ENCODE measurements at places on chromosomes 7 and 10.

GRCh38 chr10:80964955-80965614 lies 427.4 kb downstream of the SH2D4B start:
- DNase-seq = no peak

DNA sequence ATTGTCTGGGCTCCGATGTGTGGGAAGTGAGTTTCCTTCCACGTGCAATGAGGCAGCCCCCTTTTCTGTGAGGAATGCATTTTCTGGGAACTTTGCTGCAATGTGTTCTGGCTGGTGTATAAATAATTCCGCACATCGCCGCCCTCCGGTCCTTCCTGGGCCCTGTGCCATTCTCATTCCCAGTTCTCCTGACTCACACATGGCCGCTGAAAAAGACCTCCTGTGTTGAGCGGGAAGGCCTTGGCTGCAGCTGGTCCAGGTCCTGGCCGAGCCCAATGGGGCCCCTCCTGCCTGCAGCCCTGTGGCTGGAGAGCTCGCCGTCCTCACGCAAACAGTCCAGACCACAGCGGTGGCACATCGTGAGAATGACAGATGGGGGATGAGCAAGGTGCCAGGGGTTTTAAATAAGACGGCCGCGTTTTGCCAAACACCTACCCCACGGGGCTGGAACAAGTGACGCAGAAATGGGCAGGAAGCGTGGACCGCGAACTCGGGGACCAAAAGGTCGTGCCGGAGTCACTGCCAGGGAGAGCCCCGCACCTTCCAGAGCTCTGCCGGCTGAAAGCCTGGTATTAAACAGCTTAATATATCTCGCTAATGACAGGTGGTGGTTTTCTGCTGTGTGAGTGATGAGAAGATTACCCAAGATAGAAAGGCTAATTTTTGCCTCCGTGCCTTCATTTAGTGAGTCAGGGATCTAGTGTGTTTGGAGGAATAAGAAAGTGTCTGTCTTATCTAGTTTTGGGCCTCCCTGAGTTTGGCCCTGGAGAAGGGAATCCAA lies 37.0 kb downstream of the FAM20C start:
- peak; percentile 92 for DNase-seq

DNA sequence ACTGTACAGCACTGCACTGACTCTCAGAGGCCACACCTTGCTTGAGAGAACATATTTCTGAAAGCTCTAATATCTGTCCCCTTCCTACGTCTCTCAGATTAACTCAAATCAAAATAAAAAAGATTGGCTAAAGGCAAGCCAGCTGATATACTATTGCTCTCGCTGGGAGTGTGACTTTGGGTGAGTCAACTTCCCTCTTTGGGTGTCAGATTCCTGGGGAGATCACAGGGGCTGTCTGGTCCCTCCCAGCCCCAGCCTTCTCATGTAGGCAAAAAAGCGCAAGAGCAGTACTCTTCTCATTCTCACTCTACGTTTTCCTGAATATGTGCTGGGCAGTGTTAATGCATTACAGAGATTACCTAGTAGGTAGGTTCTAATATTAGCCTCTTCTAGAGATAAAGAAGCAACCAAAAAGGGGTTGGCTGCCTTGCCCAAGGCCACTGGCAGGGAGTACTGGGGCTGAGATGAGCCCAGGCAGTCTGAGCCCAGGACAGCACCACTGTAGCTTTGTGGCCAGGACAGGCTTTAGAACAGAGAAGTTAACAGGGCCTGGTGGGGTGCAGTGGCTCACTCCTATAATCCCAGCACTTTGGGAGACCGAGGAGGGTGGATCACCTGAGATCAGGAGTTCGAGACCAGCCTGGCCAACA lies 9.1 kb upstream of the DENND2A start:
- peak; percentile 57 for DNase-seq

- no peak for DNase-seq
Measured at GRCh38 chr7:51012569-51013217, 230.0 kb upstream of the GRB10 start.

- DNase-seq = no peak
Measured at GRCh38 chr10:122490786-122491680, 29.7 kb downstream of the HTRA1 start.

DNA sequence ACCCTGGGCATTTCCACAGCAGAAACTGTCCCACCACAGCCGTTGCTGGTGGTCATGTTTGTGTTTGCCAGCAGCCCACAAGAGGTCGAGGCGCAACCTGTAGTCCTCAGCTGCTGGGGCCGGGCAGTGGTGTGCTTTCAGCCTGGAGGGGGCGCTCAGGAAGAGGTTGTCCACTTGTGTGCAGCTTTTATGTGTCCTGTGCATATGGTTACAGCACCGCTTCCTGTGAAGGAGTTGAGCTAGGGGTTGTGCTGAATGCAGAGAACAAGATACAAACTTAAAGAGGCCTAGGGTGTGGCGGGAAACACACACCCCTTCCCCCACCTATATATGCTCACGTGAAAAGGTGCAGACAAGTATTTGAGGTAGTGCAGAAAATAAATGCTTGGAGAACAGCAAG lies 29.5 kb upstream of the PFKFB3 start:
- no peak for DNase-seq

DNA sequence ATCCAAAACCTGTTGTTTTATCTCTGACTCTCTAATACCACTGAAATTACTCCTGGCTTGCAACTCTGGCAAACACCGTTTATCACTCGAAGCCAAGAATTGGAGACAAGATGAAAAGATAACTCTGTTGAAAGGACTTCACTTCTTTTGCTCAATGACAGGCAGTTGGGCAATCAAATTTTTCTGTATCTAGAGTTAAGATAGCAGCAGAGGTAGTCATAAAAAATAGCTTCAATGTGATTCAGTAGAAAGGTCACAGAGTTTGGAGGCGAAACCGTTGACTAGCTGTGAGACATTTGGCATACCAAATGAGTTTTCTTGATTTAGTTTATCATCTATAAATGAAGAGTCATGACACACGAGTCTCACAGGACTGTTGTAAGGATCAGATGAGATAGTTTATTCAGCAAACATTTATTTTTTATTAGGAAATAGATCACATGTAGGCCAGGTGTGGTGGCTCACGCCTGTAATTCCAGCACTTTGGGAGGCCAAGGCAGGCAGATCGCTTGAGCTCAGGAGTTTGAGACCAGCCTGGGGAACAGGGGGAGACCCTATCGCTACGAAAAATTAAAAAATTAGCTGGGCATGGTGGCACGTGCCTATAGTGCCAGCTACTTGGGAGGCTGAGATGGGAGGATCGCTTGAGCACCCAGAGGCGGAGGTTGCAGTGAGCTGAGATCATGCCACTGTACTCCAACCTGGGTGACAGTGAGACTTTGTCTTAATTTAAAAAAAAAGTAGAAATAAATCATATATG lies 23.6 kb downstream of the AKR1B1 start:
- DNase-seq = peak; percentile 66

DNA sequence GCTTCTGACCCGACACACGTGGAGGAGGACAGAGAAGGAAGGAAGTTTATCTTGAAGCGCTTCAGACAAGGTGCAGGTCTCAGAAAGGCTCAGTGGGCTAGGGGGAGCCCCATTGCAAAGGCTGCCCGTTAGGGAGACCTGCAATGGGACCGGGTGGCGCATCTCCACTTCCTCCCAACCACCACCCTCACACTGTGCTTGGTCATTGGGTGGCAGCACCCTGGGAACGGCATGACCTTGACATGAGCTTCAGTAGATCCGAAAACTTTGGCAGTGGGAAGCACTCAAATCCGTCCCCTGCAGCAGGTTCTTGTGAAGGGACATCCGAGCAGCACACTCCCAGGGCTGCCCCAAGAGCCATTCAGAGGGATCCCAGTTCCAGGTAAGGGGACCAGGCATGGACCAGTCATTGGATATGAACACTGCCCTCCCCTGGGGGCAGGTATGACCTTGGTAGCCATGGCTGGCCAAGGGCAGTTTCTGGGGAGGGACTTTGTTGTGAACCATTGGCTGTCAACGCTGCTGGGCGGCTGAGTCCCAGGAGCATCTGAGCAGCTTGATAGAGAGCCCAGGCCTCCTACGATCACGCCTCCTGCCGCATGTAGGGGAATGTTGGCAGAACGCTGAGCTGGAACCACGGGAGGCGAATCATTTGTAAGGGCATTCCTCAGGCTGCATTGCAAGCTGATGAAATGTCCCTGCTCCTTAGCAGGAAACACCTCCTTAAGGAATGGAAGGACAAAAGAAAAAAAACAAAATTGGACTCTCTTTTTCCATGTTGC lies 31.7 kb downstream of the GALNTL5 start:
- peak; percentile 55 for DNase-seq

GRCh38 chr7:5692112-5692844 lies 89.2 kb downstream of the RNF216 start:
- DNase-seq = peak; percentile 99

DNA sequence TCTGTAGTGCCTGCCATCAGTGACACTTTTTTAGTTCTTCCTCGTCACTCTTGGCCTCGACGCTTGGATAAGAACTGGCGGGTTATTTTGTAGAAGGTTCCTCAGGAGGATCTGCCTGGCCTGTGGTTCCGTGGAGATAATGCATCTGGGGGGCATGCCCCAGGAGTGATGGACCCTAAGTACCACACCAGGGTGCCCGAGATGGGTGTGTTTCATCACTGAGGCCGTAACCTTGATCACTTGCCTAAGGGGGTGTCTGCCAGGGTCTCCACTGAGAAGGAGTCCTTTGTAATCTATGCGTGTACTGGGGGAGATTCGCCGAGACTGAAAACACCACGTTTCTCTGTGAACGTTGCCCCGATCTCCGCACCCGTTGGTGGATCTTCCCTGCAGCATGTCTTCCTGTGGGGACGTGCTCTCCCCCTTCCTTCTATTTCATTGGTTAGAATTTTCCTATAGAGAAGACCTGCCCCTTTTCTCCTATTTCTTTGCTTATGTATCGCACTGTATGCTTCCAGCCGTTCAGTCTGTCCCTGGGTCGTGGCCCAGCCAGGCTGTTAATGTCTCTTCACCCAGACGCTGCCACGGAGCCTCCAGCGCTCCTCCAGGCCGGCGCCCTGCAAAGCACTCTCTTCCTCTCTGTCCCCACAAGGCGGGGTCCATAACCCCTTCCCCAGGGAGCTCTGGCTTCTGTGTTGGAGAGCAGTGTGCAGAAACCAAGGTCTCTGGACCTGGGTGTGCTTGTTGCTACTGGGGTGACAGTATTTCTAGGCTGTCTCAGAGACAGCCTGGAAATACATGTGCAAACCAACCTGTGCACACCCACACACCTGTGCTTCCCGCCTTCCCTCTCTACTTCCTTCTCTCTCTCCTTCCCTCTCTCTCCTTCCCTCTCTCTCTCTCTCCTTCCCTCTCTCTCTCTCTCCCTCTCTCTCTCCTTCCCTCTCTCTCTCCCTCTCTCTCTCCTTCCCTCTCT lies 14.4 kb upstream of the DPYSL4 start:
- DNase-seq = no peak

DNA sequence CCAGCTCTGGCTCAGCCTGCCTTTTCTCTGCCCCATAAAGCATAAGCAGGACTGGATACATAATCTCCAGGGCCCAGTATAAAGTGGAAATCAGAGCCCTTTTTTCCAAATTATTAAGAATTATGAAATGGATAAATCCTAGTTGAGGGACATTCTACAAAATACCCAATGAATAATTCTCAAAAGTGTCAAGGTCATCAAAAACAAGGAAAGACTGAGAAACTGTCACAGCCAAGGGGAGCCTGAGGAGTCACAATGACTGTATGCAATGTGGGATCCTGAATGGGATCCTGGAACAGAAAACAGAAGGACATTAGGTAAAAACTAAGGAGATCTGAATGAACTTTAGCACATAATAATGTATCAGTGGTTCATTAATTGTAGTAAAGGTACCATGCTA lies 4.8 kb upstream of the UNC5B start:
- DNase-seq = no peak

DNA sequence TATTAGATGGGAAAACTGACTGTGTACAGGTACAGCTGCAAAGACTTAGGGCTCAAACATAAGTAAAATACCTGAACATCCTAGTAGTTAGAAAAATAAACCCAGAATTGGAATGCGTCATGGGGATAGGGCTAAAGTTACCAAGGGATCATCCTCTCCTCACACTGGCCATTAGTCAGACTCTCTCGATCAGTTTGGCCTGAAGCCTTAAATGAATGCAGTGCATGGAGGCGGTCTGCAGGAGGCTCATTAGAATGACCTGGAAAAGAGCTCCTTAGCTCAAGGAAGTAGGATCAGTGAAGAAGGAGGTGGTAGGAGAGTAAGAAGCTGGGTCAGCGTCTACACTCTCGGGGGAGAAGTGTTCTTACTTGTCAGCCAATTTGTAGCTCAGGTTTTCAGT lies 35.3 kb downstream of the DENND2A start:
- DNase-seq = peak; percentile 57

DNA sequence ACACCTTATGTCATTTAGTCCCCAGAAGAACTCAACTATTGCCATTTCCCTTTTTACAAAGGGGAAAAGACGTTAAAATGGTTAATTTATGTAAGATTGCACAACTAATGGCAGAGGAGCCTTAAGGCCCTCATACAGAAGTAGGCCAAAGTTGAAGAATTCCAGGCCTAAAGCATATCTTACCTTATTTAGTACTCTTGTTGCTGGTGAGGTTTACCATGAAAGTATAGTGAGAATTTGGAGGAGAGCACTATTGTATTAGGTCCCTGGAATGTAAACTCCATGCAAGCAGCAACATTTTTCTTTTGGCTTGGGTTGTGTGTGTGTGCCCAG lies 731 bp upstream of the CRPPA start:
- peak; percentile 64 for DNase-seq

DNA sequence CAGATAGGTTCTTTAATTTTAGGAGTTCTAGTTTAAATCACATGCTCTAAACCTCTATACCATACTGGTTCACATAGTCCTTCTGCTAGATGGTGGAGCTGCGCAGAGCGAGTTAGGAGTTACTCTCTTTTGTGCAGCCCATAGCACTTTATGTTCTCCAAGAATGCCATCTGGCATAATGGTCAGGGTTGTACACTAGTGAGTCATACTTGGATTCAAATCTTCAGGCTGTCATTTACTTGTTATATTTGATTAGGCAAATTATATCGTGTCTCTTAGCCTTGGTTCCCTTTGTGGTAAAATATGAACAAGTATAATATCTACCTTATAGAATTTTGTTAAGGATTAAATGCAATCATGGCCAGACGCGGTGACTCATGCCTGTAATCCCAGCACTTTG lies 1078.3 kb downstream of the NRG3 start:
- DNase-seq = no peak

GRCh38 chr10:52771534-52772445 lies 794 bp downstream of the MBL2 start:
- DNase-seq = no peak

DNA sequence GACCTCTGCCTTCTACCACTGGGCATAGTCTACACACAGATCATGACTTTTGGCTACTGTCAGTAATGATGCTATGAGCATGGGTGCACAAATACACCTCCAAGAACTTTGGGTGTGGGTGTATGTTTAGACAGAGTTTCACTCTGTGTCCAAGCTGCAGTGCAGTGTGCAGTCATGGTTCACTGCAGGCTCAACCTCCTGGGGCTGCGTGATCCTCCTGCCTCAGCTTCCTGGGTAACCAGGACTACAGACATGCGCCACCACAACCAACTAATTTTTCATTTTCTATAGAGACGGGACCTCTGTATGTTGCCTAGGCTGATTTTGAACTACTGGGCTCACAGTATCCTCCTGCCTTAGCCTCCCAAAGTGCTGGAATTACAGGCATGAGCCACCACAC lies 194.4 kb downstream of the NSUN6 start:
- no peak for DNase-seq
